ENCODE measurements at places on chromosomes 5 and 9. TPM values are rescaled to one million over a fixed set of nuclear protein-coding genes. Genes with fewer than 3 reads are reported as not detected.

- DNase-seq = no peak
Observed at GRCh38 chr5:49953-50544, 41.9 kb upstream of the PLEKHG4B start.

- DNase-seq = no peak
Observed at GRCh38 chr5:6202149-6202967, 176.0 kb downstream of the MED10 start.

DNA sequence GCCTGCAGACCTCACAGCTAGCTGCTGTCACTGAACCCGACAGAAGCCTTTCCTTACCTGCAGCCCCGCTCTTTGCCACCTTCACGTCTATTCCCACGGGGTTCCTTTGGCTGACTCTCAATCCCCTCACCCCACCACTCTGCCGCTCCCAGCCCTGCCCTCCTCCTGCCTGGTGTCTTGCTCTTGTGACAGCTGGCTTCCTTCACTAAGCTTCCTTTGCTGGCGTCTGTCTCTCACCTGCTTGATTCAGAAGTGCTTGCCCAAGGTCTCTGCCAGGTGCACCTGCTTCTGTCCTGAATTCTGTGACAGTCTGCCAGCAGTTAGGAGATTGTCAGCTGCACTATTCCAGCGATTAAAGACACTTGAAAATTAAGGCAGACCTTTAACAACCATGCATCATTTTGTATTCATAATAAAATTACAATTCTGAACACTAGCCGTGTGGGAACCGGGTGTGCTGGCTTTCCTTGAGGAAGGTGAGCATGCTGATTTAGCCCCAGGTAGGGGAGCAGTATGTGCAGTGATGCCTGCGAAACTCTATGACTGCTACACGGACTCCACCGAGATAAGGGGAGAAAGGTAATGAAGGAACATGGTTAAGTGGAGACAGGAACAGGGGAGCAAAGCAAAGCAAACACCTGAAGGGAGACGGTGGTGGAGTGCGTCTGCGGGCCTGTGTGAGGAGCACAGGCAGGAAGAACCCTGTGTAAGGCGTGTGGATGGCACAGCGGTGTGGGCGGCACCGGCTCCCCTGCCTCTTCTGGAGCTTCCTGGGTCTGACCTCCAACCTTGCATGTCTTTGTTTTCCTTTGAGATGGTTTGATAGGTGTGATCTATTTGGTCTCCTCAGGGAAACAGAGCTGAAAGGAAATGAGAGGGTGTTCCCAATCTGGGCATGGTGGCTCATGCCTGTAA, 80.1 kb upstream of the CACNA1B start:
- no peak for DNase-seq

- DNase-seq = no peak
Observed at GRCh38 chr5:151224372-151224771, 480 bp upstream of the CCDC69 start.

- DNase-seq = no peak
Observed at GRCh38 chr5:128825826-128826225, 139.5 kb upstream of the SLC27A6 start.

DNA sequence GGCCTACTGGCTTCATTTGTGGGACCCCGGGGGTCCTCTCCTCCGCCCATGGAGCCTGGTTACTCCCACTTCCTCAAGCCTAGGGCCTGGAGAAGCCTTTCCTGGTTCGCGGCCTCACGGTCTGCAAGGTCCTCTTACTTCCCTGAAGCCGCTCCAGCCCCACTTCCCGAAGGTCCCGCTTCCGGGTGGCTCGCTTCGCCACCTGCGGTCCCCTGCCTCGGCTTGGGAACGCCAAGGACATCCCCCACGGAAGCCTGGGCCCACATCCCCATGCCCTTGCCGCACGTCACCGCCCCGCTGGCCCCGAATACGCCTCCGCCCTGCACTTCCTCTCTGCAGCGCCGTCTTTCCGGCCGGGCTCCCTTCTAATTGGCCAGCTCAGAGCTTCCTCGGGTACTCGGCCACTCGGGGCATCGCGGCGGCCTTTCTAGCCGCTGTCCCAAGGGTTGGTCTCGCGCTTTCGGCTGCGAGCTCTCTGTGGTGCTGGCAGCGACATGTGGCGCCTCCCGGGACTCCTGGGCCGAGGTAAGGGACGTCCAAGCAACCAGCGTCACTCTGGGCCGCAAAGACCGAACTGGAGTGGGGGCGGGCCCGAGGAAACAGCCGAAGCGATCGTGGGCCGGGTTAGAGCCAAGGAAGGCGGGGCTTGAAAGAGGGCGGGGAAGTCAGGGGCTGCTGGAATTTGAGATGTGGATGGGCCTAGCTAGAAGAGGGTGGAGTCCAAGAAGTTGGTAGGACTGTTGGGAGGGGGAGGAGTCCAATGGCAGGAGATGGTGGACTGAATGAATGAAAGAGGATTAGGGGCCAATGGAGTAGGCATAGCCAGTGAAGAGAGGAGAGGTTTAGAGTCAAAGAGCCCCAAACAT, at the start of gene DELE1:
Gene DELE1, plus strand, starts transcription at position 424 of the 866 bp plus-strand sequence. Its CDS starts 71 bp downstream, at position 495.
- peak; percentile 90 for DNase-seq

DNA sequence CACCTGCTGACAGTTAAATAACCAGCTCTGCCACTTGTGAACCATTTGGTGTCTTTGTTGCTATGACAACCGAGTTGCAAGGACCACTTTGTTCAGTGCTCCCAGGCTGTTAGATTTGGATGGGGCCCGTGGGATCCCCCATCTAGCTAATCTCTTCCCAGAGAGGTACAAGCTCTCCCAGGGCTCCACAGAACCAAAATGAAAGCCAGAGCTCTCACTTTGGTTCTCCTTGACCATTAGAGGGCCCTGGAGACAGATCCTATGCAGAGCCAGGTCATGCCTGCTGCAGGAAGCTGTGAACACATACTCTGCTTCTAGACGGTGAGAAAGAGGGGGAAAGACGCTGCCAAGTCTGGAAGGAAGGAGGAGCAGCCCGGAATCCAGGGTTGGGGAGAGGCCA, 224.6 kb downstream of the GABBR2 start:
- no peak for DNase-seq

DNA sequence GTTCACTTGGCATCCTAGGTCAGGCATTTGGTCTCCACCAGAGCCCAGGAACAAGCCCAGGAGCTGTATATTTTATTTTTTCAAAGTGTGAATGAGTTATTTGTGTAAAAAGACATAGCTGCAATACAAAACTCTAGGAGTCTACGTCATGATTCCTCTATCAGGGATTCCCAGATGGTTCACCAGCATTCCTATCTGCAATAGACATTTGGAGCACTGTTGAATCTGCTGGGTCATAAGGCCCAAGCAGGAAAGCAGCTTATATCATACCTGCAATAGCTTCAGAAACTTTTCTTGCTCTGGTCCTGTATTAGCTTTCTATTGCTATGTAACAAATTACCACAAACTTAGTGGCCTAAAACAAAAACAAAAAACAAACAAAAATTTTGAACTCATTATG, 16.7 kb upstream of the DELE1 start:
- DNase-seq = no peak

DNA sequence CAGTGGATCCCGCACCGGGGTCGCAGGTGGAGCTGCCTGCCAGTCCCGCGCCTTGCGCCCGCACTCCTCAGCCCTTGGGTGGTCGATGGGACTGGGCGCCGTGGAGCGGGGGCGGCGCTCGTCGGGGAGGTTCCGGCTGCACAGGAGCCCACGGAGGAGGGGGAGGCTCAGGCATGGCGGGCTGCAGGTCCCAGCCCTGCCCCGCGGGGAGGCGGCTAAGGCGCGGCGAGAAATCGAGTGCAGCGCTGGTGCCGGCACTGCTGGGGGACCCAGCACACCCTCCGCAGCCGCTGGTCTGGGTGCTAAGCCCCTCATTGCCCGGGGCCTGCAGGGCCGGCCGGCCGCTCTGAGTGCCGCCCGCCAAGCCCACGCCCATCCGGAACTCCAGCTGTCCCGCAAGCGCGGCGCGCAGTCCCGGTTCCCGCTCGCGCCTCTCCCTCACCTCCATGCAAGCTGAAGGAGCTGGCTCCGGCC, 120.6 kb upstream of the MEF2C start:
- DNase-seq = no peak

FRMPD1 gene
- 0.36 TPM for total RNA-seq

LNPEP gene
- total RNA-seq = 43.9 TPM

OTULINL gene
- total RNA-seq = 12.4 TPM

DNA sequence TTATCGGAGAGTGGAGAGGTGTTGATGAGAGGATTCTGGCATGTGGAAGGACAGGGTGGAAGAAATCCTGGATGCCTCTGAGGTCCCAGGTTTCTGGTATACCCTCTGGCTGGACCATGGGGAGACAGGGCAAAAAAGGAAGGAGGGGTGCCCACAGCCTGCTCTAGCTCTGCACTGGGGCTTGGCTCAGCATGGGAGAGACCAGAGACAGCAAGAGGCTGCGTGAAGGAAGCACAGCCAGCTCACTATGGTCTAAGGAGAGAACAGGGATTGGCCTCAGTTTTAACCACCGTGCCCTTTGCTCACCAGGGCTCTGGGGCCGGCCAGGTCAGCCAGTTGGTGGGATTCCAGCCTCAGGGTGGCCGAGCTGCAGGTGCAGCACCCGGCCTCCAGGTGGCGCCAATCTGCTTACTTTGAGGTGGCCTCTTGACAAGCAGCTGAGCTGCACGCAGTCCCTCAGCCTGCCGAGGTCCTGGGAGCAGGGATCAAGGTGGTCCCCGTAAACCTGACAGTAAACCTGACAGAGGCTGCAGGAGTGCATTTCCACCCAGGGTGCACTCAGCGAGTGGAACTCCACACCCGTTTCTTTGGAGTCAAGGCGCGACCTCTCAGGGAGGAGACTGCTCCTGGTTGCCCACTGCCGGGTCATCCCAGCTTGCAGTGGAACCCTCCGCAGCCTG, 25.0 kb upstream of the SPTLC1 start:
- peak; percentile 57 for DNase-seq

- DNase-seq = no peak
Observed at GRCh38 chr9:34123682-34124081, 2.8 kb downstream of the DCAF12 start.

- no peak for DNase-seq
Observed at GRCh38 chr9:4106081-4106759, 193.6 kb downstream of the GLIS3 start.

GRCh38 chr5:163578652-163579051, 73.2 kb downstream of the MAT2B start:
- DNase-seq = no peak

FBXL7 gene
- 24.2 TPM for total RNA-seq

DNA sequence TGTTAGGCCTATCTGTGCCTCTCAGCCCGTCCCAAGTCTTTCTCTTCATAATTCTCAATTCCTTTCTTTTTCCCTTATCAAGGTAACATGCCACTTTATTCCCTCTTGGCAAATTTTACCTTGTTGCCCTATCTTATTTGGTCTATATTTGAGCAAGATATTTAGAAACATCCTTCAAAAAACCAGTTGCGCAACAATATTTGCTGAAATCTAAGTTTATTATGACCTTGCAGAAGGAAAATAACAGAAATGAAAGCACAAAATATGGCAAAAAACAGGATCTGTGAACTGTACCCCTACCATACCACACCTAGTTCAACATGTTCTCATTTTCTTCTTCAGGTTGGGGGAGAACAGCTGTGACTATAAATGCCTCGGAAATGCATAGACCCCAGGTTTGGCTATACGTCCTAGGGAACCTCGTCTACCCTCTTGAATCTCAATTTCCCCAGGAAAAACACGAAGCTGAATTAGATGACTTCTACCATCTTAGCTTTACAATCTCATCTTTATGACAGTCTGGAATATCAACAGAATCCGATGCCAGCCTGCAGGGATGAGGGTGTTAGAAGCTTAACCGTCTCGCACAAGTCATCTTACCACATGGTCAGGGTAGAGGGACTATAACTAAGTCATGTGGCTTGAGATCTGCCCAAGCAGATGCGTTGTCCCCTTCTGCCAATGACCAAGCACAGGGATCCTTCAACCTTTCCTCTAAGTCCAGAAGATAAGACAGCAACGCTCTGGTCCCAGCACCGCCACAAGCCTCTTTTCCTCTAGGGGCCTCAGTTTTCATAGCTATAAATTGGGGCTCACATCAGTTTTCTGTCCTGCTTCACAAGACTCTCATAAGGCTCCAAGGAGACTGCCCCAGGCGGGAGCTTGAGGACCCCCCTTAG, 1.3 kb downstream of the LCP2 start:
- no peak for DNase-seq

ZDHHC11 gene
- total RNA-seq = 9.8 TPM

DNA sequence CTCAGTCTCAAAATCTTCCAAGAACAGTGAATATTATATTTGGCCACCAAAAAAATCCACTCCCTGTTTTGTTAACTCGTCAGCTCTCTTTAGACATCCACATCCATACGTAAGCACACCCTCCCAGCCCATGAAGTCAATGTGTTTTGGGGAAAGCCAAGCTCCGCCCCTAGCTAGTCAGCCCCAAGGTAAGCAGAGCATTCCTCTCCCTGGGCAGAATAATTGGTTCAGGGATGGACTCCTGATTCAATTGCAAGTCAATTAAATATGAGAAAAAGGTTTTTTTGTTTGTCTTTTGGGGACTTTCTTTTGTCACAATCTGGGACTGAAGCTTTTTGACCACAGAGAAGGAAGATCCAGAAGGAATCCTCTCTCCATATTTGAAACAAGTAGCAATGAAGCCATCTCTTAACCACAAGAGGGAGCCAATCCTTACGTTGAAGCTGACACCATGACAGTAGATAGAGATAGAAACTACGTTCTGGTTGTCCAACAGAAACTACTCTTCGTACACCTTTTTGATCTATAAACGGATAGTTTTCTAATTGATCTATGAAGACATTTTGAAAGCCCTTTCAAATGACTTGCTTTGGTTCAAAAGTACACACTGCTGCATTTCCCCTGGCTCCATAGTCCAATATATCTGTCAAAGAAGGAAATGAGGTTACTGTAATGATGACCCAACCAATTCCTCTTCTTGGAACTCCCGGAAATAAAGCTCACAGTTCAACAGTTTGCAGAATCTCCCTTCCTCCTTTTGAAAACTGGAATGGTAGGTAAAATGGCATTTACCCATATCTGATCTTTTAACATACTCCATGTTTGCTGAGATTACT, 166.4 kb downstream of the TLE1 start:
- DNase-seq = peak; percentile 22

FBP1 gene
- 19.5 TPM for total RNA-seq

DNA sequence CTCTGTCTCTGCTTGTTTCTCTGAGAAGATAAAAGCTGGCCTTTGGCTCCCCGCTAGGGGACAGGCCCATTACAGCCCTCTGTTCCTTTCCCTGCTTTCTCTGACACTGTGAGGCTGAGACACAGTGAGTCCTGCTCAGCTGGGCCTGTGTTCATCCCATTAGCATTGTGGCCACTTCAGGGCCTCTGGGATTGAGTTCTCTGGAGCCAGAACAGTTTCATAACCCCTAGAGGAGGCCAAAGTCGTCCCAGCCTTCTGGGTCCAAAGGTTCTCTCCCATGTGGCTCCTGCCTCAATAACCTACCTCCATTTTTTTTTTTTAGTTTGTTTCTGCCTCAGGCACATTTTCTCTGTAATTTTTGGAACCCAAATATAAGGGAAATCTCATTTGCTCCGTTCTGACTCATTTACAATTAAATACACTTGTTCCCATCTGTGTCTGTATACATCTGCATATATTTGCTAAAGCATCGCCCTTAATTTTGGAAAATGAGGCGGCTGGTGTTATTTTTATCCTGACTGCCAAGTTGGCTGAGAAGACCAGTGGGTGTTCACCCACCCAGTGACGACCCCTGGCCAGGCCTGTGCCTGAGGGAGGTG, 27.3 kb upstream of the CTNNA1 start:
- no peak for DNase-seq

All from prostate gland (tissue), 2 donors.